ENCODE measurements at places on chromosomes 1 and 21.

DNA sequence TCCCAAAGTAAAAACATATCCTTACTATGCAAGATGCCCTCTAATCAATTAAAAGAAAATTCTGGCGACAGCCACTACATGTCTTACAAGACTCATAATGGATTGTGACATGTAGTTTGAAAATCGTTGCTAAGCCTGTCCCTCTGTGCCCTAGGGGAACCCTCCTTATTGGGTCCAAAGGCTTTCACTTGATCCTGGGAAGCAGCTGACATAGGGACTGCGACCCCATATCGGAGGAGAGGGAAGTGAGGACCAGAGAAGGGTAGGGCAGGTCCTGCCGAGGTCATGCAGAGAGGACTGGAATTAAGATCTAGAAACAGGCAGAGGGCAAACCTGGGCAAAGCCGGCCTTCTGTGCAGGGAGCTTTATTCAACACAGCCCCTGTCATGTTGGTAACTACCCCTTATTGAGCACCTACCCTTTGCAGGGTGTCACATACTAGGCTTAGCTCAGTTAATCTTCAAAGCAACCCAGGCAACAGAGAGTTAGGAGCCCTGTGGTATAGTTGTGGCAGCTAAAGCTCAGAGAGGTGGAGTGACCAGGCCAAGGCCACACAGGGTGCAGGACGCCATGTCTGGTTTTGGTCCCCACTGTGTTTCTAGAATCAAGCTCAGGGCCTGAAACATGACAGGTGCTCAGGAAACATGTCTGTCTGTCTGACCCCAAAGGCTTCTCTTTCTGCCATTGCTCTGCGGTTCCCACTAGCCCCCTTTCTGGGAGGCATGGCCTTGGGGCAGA lies 18.4 kb upstream of the IFNLR1 start:
- no peak for DNase-seq

DNA sequence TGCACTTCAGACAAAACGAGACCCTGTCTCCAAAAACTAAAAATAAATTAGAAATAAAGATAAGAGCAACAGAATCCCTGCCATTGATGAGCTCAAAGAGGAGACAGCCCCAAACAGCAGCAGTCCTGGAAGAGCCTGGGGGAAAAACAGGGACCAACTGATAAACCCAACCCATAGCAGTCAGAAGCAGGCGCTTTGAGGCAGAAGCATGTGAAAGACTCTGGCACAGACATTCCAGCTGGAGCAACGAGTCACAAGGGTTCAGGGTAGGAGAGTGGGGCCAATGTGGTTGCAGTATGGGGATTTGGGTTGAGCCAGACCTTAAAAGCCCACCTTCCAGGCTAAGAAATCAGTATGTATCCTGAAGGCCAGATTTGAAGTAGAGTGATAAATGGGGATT lies 78.5 kb downstream of the MPZL1 start:
- no peak for DNase-seq

DNA sequence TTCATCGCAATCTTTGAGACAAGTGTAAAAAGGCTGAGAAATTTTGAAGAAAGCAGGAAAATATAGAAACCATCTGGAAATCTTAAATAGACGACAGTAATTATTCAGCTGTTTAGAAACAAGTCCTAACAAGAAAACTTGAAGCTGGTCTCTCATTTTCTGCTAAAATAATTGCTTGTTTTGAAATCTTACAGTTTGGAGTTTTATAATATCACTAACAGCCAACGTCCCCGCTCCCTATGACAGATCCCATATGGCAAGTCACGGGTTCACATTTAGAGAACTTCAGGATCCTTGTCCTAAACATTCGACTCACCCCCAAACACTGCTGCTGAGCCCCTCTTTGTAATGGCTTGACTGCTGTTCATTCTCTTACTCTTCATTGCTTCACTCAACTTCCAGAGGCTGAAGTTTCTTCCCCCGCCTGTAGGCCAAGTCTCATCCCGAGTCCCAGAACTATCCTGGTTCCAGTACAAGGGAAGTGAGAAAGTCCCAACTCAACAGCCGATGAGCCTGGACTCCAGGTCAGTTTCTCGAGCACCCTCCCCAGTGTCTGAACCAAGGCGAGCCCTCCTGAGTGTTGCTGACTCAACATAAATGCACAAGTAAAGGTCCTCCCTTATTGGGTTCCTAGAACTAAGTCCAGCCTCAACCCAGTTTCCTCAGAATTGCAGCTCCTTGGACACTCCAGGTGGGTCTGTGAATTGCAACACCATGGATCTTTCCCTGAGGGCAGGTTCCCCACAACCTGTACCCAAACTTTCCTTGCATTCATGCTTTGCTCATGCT lies 93.4 kb upstream of the BACE2 start:
- DNase-seq: no peak

DNA sequence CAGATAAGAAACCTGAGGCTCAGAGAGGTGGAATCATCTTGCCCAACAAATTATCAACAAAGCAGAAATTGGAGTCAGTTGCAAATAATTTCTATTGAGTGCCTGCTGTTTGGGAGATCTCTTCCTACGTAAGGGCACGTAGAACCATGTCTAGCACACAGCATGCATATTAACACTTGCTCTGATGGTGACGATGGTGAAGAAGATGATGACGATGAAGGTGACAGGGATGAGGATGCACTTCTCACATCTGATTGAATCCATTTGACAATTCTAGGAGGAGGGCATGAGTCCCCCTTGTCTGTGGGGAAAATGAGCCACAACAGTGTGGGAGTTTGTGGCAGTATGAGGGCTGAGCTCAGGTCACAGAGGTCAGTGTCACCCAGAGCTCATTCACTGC lies 183.6 kb downstream of the HIVEP3 start:
- no peak for DNase-seq

DNA sequence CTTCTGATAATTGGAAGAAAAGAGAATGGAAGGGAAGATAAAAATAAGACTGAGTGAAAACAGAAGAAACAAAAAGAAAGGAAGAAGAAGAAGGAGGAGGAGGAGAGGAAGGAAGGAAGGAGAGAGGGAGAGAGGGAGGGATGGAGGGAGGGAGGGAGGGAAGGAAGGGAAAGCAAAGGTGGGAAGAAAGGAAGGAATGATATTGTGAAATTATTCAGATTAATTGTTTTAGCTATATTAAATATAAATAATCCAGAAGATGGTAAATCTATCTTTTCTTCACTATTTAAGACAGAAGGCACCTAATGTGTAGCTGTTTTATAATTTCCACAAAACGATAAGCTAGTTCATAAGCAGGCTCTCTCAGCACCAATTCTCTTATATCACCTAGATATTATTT lies 191.3 kb upstream of the LRRC7 start:
- DNase-seq: no peak

DNA sequence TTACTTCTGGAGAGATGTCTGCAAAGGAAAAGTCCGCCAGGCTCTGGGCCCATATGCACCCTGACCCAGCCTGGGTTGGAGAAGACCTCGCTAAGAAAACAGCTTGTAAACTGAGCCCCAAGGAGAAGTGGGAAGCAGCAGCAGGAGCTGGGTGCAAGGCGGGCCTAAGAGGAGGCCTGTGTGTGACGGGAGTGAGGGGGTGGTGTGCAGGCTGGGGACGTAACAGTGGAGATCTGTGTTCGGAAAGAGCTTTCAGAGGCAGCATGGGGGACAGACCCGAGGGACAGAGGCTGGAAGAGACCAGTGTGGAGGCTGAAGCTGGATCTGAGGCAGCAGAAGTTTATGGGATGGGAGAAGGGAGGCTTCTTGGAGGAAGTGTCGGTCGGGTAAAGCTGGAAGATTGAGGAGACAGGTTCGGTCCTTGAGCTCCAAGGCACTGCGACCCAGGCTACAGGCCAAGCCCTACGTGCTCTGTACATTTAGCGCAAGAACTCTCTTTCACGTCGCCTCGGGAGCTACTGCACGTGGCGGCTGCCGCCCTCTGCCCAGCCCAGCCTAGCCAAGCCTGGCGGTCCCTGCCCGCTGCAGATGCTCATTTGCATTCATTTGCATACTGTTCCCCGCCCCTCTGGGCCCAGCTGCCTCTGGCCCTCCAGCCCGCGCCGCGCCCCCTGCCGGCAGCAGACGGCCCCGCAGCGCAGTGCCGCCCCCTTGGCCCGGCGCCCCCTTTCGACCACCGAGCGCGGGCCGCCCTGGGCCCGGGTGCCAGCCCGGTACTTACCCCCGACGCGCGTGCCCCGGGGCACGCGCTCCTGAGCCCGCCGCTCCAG lies 6.3 kb downstream of the HPCA start:
- DNase-seq: peak; percentile 59

GRCh38 chr1:114390960-114391359 lies 120.0 kb downstream of the TRIM33 start:
- DNase-seq: no peak

- DNase-seq: no peak
Measured at GRCh38 chr1:33182401-33182841, 578 bp upstream of the TRIM62 start.

DNA sequence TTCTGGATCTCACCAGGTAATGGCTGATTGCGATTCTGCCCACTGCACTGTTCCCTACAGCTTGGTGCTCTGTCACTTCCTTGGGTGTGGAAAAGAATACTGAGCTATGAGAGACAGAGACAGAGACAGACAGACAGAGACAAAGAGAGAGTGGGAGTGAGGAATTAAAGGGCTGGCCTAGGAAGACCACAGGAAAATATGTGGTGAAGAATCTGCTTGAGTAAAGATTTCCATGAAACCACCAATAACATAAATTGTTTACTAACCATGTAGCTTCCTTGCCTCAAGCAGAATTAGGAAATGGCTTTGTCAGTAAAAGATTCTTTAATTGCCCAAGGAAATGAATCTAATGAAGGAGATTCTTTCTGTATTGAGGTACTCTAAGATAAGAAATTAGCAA lies 54.4 kb downstream of the MPZL1 start:
- DNase-seq: no peak

GRCh38 chr21:42037516-42037915 lies 27.4 kb upstream of the ZBTB21 start:
- no peak for DNase-seq

DNA sequence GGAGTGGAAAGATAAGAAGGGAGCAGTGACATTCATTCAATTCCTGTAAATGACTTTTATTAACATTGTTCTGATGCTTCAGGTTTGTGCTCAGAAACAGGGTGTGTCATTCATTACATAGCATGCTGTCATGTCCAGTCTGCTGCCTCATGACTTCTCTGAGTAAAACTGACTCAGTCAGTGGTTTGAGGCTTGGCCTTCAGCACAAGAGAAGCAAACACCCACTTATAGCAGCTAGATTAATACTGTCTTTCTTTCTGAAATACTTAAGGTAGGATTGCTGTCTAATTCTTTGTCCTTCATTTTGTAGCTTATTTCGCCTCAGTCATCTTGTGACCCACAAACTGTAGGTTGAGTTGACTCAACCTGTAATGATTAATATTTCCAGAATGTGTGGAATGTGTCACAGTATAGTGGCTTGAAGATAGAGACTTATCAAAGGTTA lies 32.9 kb downstream of the RASAL2 start:
- no peak for DNase-seq

DNA sequence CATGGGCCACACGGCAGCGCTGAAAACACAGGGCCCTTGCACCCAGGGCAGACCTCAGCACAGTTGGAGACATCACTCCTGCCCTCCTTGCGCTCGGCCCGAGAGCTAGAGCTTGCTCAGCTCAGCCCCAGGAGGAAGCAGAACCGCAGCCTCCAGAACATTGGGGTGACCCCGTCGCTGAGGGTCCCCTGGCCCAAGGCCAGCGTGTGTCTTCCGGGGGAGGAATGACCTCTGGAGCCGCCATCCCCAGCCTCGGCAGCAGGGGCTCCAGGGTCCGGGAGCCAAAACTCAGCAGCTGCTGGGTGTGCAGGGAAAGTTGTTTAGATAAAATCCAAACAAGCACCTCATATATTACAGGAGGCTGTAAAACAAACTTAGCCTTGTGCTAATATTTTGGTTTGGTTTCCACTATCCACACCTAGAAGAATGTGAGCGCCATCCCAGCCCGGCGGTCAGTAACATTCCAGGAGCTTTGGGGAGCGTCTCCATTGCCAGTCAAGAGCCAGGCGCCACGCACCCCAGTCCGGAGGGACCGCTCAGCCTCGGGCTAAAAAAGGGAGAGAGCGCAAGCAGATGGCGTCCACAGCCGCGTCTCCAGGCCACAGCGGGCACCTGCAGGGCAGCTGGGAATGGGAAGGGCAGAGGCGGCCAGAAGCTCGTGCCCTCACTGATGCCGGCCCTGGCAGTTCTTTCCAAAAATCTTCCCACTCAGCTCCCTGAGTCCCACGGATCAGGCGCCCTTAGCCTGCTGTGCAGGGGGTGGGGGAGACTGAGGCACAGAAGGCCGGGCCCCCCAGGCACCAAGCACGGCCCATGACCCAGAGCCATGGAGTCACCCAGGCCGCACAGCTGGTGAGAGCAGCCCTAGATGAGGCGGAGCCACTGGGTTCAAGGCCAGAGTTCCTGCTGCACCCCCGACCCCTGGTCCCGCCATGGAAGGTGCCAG lies 52.0 kb downstream of the SLX9 start:
- DNase-seq: no peak

GRCh38 chr21:21559285-21560045 lies 561.3 kb downstream of the NCAM2 start:
- DNase-seq: no peak

DNA sequence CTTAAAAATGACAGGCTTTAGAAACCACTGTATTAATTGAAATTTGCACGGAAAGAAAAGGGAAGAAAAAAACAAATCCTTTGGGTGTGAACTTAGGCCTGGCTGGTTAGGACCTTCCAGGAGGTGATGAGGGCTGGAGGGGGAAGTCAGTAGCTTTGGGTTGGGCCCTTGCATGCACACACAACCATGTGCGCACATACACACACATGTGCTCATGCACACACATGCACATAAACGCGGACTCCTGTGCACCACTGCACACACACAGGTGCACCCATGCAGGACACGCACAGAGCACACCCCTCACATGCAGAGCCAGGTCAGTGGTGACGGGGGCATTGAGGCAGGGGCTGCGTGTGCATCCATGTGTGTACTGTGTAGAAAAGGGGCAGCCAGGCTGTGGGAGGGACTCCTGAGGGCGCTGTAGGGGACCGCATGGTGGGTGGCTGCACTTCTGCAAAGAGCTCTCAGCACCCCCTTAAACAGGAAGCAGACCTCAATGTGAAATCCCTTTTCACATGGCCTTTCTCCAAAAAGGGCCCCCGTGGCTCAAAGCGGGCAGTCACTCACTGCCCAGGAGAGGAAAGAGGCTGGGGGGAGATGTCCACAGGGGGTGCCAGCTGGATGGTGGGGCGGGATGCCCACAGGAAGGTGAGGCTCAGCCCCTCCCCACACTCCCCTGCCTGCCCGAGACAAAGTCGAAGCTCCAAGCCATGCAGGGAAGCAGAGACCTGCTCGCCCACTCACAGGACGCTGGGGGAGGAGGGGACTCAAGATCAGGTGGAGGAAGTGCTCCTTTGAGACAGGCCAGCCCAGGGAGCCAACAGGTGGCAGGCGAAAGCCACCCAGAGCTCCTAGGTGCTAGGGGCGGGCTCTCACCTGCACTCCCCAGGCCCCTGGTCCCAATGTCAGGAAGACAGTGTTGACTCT lies 95.2 kb downstream of the ITPKB start:
- DNase-seq: peak; percentile 46

- peak; percentile 58 for DNase-seq
Measured at GRCh38 chr1:205284420-205285144, 37.0 kb downstream of the NUAK2 start.

GRCh38 chr1:162902416-162902815 lies 41.4 kb upstream of the CCDC190 start:
- no peak for DNase-seq

GRCh38 chr21:37771181-37771580 lies 145.1 kb downstream of the KCNJ6 start:
- DNase-seq: no peak
